Non-pigmented ciliary epithelial cell (primary cell): ENCODE measurements at places on chromosomes 4 and X.

GRCh38 chrX:116239944-116240840, 69.6 kb downstream of the AGTR2 start:
- DNase-seq: no peak

GRCh38 chr4:92636038-92636806, 332.5 kb downstream of the GRID2 start:
- DNase-seq: no peak

- DNase-seq: no peak
Observed at GRCh38 chr4:108359986-108360681, 191.4 kb upstream of the LEF1 start.

- DNase-seq: no peak
Observed at GRCh38 chr4:169279108-169279507, 8.4 kb upstream of the SH3RF1 start.

DNA sequence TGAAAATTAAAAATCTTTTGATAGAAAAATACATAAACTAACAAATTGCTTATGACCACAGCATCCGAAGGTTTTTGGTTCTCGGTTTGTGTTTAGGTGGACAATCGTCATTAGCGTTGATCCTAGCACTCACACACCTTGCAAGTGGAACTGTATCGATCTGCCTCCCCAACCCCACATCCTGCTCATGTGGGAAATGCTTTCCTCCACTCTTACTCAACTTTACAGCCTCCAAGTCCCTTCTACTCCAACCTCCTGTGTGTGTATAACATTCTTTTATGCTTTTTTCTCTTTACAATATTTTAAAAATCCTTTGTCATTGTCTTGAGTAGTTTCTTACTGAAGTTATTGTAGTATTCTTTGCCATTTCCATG, 15.6 kb upstream of the TMEM131L start:
- no peak for DNase-seq

DNA sequence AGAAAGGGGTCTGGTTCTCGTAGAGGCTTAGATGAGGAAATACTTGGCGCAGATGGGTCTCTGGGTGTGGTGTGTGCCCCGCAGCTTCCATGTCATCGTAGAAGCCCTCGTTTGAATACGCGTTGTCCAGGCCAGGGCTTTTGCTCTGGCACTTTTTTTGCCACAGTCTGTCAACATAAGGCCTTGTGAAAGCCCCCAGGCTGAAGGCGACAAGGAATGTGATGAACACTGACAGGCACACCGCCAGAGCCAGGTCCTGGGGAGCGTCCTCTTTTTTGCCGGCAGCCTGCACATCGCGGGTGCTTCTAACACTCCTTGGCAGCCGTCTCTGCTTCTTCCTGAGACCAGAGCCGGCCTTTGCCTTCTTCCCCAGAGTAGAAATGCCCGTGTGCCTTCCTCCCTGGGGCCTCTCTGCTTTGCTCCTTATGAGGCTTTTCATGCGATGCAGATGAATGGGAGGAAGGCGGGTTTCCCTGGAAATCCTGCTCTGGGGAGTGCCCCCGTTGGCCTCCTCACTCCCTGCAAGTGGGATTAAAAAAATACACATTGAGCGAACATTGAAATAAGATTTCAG, 24.4 kb downstream of the LRRC66 start:
- DNase-seq: no peak
